ENCODE measurements at places on chromosomes 11 and 22.
A peak's percentile ranks its signal among the peaks of the same experiment; 100 is the strongest.

DNA sequence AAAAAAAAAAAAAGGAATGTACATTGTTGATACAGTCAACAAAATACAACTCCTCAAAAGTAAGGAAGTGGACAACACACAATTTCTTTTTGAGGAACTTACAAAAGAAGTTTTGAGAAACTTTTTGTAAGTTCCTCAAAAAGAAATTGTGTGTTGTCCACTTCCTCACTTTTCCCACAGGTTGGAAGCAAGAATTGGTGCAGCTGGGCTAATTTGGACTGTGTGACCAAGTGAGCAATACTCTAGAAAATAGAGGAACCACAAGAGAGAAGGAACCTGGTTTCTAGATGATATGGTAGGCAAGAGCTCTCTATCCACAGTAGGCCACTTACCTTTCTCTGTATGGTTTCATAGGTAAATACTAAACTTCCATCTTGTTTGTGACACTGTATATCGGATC lies 1053.8 kb downstream of the LRRC4C start:
- no peaks in the 10 kb centered on the region for H3K4me1 ChIP-seq
- no peak overlapping the region for H3K27ac ChIP-seq
- no peaks in the 10 kb centered on the region for H3K27me3 ChIP-seq
- H3K4me3 ChIP-seq: no peak overlapping the region
- H3K36me3 ChIP-seq: no peaks in the 10 kb centered on the region

DNA sequence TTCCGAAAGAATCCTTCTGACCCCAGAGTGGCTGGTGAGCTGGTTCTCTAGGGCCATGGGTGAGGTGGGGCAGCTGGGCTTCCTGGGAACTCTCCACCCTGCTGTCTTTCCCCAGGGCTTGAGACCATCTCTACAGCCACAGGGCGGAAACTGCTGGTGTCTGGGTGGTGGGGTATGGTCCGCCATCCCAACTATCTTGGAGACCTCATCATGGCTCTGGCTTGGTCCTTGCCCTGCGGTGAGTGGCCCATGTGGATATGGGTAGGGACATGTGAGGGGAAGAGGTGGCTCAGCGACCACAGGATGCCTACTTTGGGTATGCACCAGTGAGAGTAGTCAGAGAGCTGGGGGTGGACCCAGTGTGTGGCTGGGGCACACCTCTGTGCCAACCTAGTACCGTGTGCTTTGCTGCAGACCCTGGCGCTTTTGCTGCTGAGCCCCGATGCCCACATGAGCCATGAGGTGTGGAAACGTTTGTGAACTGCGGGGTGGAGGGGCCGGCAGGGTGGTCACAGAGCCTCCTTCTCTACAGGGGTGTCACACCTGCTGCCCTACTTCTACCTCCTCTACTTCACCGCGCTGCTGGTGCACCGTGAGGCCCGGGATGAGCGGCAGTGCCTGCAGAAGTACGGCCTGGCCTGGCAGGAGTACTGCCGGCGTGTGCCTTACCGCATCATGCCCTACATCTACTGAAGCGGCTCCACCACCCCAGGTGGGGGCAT lies 2.0 kb downstream of the ZNHIT2 start:
- H3K4me1 ChIP-seq: peaks cover 44% of the 10 kb centered on the region
- no peak for DNase-seq
- H3K36me3 ChIP-seq: peaks cover 30% of the 10 kb centered on the region
- no peaks in the 10 kb centered on the region for H3K27me3 ChIP-seq
- no peak overlapping the region for H3K4me3 ChIP-seq

DNA sequence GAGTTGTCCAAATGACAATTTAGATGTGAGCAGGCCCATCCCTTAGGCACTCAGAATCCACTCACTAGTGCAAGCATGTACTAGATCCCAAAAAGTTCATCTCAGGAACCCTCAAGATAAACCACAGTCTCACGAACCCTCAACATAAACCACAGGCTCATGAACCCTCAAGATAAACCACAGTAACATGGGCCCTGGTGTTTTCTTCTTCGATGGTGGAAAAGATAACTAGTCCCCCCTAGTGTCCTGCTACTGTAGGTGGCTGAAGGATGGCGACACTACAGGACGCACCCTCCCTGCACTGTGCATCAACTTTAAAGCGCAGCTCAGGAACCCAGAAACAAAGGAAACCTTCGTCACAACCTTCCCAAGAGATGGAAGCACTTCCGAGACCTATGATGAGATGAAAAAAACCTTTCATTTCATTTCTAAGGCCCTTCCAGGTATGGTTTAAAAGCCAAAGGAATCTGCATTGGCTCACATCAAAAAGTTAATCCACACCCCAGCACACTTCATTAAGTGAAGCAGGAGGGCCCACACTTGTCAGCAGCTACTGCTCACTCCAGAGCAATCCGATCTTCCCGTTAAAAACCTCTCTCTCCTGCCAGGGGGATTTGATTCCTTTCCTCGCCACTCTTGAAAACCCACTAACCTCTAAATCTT lies 2.4 kb downstream of the LARGE1 start:
- peaks cover 16% of the 10 kb centered on the region for H3K4me1 ChIP-seq
- H3K36me3 ChIP-seq: no peaks in the 10 kb centered on the region
- no peaks in the 10 kb centered on the region for H3K27me3 ChIP-seq
- H3K4me3 ChIP-seq: peak overlapping the region; percentile 64

DNA sequence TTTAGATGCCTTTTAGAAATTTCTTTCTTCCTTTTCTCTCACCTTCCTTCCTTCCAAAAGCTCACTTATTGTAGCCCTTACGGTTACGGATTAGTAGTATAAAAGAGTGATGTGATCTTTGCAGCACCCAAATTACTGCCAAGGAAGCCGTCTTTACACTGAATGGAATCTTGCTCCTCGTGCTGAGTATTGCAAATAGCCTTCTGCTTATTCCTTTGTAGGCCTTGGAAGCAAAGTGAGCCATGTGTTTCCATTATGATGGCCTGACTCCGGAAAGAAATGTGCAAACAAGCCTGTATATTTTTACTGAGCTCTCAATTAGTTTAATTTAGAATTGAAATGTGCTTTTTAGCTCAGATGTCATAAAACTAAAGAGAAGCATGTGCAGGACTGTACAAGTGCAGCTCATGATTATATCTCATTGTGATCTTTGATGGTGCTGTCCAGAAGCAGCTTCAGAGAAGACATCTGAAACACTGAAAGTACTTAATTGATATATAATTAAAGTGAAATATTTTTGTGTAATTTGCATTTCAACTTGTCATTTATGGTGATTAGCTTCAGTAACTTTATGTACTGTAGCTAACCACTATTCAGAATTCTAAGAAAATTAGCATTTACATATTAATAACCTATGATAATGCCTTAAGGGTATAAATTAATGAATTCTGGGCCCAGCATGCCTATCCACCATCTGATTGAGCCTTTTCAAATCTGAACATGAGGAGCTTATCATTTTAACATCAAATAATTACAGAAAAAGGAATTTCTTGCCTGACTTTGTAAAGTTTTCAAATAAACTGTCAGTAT lies 129.3 kb downstream of the GRIA4 start:
- no peak overlapping the region for H3K4me3 ChIP-seq
- H3K36me3 ChIP-seq: no peaks in the 10 kb centered on the region
- no peaks in the 10 kb centered on the region for H3K27me3 ChIP-seq
- no peak for DNase-seq
- H3K4me1 ChIP-seq: no peaks in the 10 kb centered on the region
- no peak overlapping the region for H3K27ac ChIP-seq

GRCh38 chr11:11370255-11370961 lies 17.4 kb upstream of the CSNK2A3 start:
- no peak overlapping the region for H3K27ac ChIP-seq
- H3K4me1 ChIP-seq: no peaks in the 10 kb centered on the region
- no peaks in the 10 kb centered on the region for H3K27me3 ChIP-seq
- H3K4me3 ChIP-seq: no peak overlapping the region
- H3K36me3 ChIP-seq: peaks cover 17% of the 10 kb centered on the region
- no peak for DNase-seq

GRCh38 chr11:77180346-77180745 lies 52.3 kb downstream of the MYO7A start:
- H3K36me3 ChIP-seq: no peaks in the 10 kb centered on the region
- DNase-seq: no peak
- H3K4me1 ChIP-seq: no peaks in the 10 kb centered on the region
- no peak overlapping the region for H3K27ac ChIP-seq

- peak overlapping the region; percentile 36 for H3K27ac ChIP-seq
- H3K4me3 ChIP-seq: peak overlapping the region; percentile 85
- H3K27me3 ChIP-seq: no peaks in the 10 kb centered on the region
- no peak for DNase-seq
Measured at GRCh38 chr11:910044-910588, 494 bp downstream of the CHID1 start.

GRCh38 chr11:110716361-110716760 lies 4.1 kb upstream of the ARHGAP20 start:
- no peak for DNase-seq
- no peaks in the 10 kb centered on the region for H3K27me3 ChIP-seq
- no peak overlapping the region for H3K27ac ChIP-seq
- H3K4me3 ChIP-seq: no peak overlapping the region
